ENCODE measurements at places on chromosomes 4 and X. TPM values are rescaled to one million over a fixed set of nuclear protein-coding genes. Genes with fewer than 3 reads are reported as not detected.

RBMXL3 gene
- not detected for total RNA-seq

INTU gene
- total RNA-seq: 2.1 TPM

KIT gene
- total RNA-seq: not detected

TEC gene
- 0.51 TPM for total RNA-seq

HPSE gene
- 7.3 TPM for total RNA-seq

ZNF711 gene
- 0.88 TPM for total RNA-seq

EFHC2 gene
- 1.3 TPM for total RNA-seq

DUSP21 gene
- total RNA-seq: not detected

PUDP gene
- total RNA-seq: 20.9 TPM

GPAT3 gene
- 1.2 TPM for total RNA-seq

DSPP gene
- not detected for total RNA-seq

STATH gene
- not detected for total RNA-seq

NSG1 gene
- total RNA-seq: 36.9 TPM

FOXR2 gene
- not detected for total RNA-seq

KLHL13 gene
- 8.1 TPM for total RNA-seq
